ENCODE measurements at places on chromosomes 2 and 18.

DNA sequence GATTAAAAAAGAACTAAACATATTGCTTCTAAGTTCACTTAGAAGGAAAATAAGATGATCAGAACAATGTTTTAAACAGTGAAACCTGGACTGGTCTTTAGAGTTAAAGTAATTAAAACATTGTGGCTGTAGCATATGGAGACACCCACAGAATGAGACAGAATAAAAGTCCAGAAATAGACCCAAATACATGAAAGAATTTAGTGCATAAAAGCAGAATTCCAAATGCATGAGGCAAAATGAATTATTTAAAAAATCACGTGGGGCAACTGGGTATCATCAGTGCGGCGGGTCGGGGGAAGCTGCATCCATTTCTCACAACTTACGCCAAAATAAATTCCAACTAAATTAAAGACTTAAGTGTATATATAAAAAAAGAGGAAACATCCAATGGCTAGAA is 12.1 kb downstream of the RNF149 start:
- no peak for DNase-seq

GRCh38 chr2:5690286-5690685 is 1.9 kb upstream of the SOX11 start:
- DNase-seq, result peak; percentile 85

GRCh38 chr2:28507796-28508764 is 12.2 kb downstream of the PLB1 start:
- DNase-seq, result peak; percentile 66

- DNase-seq, result no peak
Observed at GRCh38 chr2:33321876-33322483, 154.5 kb upstream of the RASGRP3 start.

DNA sequence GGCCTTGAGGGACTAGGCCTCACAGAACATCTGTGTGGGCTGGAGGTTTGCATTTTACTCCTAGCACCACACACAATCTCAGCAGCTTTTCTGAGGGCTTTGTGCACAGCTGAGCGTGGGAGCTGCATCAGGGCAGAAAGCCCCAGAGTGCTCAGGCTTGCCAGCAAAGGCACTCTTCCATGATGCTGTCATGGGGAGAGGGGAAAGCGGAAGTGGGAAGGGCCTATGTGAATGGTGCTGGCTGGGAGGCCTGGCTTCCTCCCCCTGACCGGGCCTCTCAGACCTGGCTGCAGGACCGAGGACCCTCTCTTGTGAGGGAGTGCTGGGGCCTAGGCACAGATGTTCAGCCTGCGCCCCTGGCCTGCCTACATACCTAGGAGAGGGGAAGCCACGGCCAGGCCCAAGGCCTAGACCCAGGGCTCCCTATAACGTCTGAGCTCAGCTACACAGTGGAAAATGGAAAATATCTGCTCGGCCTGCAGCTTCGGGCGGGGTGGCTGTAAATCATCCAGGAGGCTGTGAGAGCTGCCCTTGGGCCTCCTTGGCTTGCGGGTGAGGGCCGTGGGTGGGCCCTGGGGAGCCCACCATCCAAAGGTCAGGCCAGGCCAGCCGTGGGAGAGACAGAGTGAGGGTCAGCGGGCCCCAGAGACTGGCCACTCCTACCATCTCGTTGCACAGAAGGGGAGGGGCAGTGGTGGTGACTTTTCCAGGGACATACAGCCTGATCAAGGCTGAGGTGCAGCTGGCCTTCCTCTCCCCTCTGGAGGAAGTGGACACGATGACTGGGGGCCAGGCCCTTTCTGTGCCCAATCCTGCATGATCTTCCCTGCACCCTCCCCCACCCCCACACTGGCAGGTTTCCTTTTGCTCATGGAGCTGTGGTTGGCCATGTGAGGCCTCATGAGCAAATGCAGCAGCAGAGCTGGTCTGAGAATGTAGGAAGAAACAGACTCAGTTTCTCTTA is 22.8 kb downstream of the GLI2 start:
- no peak for DNase-seq

DNA sequence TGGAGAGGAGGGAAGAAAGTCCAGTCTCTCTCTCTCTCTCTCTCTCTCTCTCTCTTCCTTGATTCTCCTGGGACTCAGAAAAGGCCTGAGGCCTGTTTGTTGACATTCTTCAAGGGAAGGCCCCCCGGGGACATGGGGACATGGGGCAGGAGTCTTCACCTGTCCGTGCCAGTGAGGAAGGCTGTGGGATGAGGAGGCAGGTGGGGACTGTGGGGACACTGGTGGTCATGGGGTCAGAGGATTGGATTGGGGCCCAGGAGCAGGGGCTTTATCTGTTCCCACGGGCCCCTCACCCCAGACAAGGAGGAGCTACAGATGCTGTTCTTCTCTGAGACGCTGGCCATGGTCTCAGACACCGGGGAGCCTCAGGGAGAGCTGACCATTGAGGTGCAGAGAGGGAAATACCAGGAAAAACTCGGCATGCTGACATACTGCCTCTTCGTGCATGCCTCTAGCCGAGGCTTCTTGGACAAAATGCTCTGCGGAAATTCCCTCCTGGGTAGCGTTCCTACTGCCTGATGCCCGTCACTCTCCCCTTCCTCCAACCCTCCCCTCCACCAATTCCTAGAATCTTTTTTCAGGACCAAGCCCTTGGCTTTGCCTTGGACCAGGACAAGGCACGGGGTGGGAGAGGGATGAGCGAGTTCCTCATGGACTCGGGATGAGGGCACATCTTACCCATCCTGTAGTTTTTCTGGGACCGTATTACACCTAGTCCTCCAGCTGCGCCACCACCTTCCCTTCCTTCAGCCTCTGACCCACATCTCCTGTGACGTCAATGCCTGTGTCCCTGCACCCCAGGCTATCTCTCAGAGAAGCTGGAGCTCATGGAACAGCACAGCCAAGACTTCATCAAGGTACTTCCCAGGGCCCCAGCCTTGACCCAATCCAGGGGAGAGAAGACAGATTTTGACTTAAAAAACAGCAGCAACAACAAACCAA is 850 bp downstream of the CATIP start:
- DNase-seq, result no peak

- no peak for DNase-seq
Observed at GRCh38 chr2:165725421-165725820, 68.6 kb downstream of the GALNT3 start.

DNA sequence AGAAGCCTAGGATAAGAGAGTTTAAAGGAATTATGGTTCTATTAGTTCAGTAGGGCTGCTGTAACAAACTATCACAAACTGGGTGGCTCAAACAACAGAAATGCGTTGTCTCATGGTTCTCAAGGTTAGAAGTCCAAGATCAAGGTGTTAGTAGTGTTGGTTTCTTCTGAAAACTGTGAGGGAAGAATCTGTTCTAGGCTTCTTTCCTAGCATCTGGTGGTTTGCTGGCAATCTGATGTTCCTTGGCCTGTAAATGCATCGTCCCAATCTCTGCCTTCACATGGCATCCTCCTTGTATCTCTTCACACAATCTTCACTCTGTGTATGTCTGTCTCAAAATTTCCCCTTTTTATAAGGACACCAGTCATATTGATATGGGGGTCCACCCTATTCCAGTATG is 76.3 kb downstream of the MDH1 start:
- DNase-seq, result no peak

- DNase-seq, result no peak
Observed at GRCh38 chr2:232926431-232926939, 56.4 kb downstream of the SNORC start.

- no peak for DNase-seq
Observed at GRCh38 chr2:183459466-183459865, 335.2 kb downstream of the NUP35 start.

- DNase-seq, result no peak
Observed at GRCh38 chr2:2512931-2513330, 181.9 kb upstream of the MYT1L start.

DNA sequence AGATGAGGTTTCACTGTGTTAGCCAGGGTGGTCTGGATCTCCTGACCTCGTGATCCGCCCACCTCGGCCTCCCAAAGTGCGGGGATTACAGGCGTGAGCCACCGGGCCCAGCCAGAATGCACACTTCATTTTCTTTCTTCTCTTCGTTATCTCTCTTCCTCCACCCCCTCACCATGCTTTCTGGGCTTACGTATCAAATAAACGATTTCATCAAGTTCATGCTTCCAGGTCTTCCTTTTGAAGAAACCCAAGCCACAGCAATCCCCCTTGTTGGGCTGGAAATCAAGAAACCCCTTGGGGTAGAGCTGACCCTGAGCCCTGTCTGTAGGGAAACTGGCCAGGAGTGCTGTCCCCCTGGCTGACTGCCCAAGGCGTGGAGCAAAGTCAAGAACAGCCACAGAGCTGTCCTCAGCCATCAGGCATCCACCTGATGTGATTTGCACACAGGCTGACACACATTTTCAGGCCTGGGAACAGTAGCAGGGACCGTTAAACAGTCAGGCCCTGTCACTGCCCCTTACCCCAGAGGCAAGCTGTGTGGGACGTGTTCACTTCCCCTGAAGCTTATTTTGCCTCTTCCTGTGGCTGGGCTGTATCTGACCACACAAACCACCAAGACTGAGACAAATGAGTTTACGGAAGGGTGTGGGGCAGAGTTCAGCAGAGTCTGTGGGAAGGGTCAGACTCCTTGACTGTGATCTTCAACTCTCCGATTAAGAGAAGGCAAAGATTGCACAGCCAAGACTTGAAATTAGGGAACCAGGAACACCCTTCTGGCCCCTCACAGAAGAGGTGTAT is 15.1 kb upstream of the NMUR1 start:
- DNase-seq, result no peak

- peak; percentile 94 for DNase-seq
Observed at GRCh38 chr2:76599732-76600368, 889.1 kb upstream of the GCFC2 start.

DNA sequence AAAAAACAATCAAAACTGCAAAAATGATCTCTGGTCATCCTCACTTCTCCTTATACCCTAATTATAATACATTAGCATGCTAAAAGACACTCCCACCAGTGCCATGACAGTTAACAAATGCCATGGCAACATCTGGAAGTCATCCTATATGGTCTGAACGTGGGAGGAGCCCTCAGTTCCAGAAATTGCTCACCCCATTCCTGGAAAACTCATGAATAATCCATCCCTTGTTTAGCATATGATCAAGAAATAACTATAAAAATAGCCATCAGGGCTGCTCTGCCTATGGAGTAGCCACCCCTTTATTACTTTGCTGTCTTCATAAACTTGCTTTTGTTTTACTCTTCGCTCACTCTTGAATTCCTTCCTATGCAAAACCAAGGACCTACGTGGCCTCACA is 5.7 kb upstream of the C2orf80 start:
- no peak for DNase-seq

DNA sequence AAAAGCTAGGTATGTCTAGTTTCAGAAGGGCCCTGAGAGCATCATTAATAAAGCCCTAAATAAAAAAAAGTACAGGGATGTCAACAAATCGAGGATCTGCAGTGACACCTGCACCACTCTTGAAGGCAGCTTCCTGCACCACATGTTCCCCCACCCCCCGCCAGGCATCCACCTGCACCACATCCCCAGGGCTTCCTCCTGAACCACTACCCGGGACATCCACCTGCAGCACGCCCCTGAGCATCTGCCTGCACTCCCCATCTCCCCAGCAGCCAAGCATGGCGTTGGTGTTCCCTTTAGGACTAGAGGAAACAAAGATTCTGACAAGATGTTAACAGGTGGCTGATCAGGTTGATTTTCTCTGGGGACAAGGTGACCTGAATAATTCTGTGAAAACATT is 55.2 kb downstream of the DLGAP1 start:
- no peak for DNase-seq

DNA sequence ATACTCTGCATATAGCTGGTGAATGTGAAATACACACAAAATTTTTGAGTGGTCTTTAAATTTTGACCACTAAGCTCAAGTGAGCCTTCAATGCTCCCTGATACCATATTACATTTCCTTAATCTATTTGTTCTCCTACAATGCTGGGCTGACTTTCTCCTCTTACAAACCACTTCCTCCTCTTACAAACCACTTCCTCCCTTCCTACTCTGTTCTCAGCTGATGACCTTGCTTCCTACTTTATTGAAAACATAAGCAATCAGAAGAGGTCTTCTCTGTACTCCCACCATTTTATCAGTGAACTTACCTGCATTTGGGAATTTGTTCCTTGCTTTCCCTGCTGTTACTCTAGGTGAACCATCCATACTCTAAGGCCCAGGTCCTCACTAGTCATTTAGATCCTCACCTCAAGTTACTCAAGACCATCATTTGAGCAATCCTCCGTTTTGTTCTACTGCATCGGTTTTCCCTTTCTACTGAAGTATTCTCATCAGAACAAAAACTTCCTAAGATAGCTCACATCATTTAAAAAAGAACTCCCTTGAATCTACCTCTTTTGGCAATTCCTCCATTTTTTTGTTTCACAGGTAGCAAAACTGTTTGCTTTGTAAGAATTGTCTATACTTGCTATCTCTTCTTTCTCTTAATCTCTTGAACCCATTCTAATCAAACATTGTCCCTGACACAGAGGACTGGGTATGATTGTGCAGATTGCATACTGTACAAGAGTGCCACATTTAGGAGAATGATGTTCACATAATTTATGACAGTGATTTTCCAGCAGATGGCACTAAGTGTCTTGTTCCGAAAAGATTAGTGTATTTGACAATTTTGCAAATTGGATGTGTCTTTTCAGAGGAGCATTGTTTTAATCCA is 96.5 kb downstream of the EPB41L5 start:
- peak; percentile 3 for DNase-seq

GRCh38 chr2:70615222-70615621 is 61.6 kb upstream of the TGFA start:
- no peak for DNase-seq

GRCh38 chr2:9594366-9595054 is 36.3 kb downstream of the YWHAQ start:
- DNase-seq, result no peak

- DNase-seq, result no peak
Observed at GRCh38 chr2:202910698-202911097, 775 bp downstream of the WDR12 start.

DNA sequence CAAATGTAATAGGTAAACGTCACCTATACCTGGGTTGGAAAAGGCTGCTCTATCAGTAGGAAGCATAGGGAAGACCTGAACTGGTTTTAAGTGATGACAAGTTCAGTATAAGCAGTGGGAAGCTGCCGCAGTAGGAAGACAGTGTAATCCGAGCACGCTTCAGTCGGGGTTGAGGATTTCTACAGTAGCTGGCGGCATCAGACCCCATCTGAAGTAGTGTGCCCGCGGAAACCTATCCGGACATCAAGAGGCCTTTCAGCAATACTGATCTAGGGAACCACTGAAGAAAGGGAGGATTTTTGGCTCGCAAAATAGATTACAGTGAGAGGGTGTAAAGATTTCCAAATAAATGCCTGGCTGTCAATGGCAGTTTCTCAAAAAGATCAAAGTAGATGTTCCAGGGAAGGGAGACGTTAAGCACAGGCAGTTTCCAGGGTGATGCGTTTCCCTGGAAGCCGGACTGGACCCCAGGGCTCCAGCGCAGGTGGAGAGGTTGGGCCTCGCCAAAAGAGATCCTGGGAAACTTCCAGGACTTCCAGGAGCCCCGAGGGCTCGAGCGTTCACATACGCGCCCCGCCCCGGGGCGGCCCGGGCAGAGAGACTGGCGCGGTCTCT is 5.3 kb downstream of the LOXL3 start:
- DNase-seq, result peak; percentile 22

GRCh38 chr2:174217869-174218268 is 30.5 kb downstream of the OLA1 start:
- DNase-seq, result no peak
